ENCODE measurements at places on chromosomes 16 and 17.

DNA sequence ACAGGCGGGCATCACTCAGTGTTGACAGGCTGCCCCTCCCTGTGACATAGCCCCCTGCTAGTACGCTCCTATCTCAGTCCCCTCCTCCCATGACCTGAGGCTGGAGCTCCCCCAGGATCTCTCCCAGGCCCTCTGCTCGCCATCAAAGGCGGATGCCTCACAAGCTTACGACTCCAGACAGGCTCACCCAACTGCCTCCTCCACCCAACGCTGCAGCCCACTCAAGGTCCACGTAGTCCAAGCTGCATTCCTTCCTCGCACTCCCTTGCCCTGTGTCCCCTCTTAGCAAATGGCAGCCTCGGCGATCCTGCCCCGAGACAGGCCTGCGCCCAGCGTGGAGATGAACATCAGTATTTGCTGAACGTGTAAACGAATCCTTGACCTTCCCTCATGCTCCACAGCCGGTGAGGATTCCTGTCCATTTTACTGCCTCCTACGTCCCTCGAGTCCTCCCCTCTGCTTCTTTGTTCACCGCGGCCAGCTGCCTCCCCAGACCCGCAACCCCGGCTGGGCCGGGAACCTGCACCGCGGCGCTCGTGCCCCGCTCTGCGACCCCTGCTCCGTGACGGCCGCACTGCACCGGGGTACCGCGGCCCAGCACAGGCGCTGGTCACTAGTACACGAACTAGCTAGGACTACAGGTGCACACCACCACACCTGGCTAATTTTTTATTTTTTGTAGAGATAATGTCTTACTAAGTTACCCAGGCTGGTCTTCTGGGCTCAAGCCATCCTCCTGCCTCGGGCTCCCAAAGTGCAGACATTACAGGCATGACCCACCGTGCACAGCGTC lies 838 bp upstream of the TMEM97 start:
- DNase-seq: no peak

GRCh38 chr17:70006159-70006558 lies 68.9 kb upstream of the KCNJ16 start:
- DNase-seq: no peak

DNA sequence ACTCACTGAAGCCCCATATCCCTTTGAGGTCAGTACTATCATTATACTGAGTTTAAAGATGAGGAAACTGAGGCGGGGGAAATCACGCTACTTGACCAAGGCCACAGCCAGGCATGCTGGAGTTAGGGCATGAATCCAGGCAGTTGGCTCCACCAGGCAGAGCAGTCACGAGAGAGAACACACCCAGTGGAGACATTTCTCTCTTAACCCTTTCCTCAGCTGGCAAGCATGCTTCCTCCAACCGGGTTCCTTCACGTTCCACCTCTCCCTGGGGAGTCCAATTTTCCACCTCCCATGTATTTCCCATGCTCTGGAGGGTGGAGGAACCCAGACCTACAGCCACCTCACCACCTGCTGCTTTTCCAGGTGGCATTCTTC lies 32.8 kb downstream of the VAC14 start:
- no peak for DNase-seq

GRCh38 chr17:7254511-7254910 lies 2.5 kb downstream of the ELP5 start:
- DNase-seq: no peak

DNA sequence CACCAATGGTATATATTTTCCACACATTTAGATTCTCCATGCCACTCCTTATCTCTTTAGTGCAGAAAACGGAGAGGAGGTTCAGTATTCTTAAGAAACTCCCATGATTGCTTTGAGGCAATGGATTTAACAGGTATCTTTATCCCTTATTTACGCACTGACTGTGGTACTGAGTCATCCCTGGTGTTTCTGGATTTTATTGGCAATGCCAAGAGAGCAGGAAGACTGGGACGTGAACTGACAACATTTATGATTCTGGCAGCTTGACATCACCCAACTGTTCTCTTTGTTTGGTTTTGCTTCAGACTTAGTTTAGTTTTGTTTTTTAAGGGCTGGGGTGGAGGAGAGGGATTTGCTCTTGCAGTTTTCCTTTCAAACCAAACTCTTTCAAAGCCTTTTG lies 131.4 kb downstream of the WWOX start:
- DNase-seq: no peak

DNA sequence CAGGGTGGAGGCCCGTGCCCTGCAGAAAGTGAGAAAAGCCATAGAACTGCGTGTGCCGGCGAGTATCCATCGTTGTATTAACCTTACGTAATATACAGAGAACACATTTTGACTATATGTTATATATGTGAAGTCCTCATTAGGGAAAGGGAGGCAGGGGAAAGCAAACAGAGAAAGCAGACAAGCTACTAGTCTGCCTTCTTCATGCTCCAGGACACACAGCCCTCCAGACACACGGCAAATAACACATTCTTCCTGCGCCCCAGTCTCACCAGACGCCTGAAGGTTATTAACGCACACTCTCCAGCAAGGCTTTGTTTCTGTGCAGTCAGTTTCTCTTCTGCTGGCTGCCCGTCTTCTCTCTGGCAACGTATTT lies 28.8 kb downstream of the PRDM7 start:
- no peak for DNase-seq

GRCh38 chr17:75872434-75873351 lies 5.7 kb downstream of the TRIM47 start:
- DNase-seq: no peak

GRCh38 chr17:41718287-41718645 lies 6.1 kb downstream of the GAST start:
- DNase-seq: no peak

- no peak for DNase-seq
Observed at GRCh38 chr17:10738521-10739258, 8.9 kb upstream of the TMEM220 start.

GRCh38 chr17:6435968-6436367 lies 1.0 kb upstream of the AIPL1 start:
- peak; percentile 80 for DNase-seq

- no peak for DNase-seq
Observed at GRCh38 chr17:6843241-6843880, 11.8 kb upstream of the TEKT1 start.

- no peak for DNase-seq
Observed at GRCh38 chr16:10885246-10885645, 8.2 kb downstream of the CIITA start.

DNA sequence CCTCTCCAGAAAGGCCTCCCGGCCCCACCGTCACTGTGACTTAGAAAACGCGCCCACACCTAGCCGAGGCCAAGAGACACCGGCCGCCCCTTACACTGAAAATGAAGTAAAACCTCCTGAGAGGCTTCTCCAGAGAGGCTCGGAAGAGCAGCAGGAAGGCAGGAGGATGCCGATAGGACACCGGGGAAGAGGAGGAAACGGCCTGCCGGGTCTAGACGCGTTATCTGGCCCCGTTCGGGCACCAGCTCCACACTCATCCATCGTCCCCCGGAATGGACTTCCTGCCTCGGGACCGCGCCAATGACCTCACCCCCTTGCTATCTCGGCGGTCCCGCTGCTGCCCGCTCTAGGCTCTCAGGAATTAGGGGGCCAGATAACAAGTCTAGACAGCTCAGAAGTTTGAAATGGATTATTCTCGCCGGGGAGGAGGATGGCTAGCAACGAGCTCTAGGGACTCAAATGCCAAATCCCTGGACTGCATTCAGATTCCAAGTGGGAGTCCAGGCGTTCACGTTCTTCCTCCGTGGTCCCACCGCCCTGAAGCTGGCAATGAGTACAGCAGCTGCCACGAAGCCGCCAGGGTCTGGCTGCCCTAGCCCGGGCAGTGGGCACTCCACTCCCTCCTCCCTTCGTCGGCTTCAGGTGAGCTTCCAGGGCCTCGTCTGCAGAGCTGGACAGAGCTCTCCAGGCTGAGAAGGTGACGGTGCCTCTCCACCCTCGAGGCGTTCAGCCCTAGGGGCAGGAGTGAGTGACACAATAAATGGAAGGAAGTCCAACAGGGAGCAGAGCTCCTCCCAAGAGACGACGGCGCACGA lies 350.9 kb downstream of the FOXL1 start:
- DNase-seq: no peak

DNA sequence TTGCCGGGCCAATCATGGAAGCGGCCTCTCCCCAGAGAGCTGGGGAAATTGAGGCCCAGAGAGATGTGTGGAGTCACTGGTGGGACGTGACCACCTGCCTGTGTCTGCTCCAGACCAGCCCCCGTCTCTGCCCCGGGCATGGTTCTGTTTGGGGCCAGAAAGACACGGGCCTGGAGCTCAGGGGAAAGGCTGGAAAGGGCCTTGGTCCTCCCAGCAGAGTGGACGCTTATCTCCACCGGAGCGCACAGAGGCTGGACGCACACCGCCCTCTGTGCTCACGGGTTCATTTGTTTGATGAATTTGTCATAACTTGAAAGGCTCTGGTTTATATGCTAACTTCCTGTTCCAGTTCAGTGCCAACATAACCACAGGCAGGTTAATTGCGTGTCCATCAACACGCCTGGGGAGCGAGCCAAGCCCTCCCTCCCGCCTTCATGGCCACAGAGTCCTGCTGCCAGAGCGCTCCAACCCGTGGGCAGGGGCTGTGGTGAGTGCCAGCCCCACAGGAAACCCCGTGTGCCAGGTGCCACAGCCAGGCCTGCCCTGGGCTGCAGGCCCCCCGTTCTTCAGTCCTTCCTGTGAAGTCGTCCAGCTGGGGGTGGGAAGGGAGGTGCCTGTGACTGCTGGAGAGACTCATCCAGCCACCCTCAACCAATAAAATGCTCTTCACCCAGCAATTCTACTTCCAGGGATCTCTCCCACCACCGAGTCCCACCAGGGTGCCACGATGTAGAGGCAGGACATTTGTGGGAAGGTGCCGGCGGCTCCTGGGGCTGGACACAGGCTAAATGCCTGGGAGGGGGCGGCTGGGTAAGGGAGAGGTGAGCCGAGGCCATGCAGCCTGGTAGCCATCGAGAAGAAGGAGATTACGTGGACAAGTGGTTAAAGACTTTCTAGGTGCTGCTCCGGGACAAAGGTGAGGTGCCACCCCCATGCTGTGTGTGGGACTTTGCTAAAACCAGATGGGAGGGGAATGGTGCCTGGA lies 29.4 kb upstream of the BAHCC1 start:
- DNase-seq: no peak

DNA sequence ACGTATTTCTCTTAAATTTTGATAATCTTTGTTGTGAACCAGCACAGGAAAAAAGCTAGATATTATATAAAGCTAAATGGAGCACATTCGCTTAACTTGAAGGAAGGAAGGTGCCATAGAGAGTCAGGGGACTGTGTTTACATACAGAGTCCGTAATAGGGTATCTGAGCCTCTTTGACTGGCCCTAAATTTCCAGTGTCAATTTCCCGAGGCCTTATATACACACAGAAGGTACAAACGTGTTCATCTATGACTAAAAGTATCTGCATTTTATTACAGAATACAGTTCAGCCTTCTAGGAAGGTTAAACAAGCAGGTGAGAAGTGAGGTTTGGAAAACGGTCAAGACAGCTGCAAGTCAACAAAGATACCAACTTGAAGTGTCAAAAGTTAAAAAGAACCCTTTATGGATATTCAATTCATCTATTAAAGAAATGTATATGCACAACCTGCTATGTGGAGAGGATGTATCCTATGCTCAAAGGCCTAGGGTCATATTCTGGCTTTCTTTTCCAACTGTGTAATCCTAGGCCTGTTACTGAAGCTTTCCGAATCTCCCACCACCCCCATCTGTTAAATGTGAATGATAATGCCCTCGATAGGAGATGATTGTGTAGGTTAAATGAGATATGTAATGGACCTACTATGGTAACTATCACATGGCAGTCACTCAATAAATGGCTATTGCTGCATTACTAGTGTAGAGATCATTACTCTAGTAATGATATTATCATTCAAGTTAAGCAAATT lies 263.7 kb upstream of the MAF start:
- no peak for DNase-seq

- DNase-seq: no peak
Observed at GRCh38 chr16:26768385-26769010, 298.2 kb upstream of the C16orf82 start.

DNA sequence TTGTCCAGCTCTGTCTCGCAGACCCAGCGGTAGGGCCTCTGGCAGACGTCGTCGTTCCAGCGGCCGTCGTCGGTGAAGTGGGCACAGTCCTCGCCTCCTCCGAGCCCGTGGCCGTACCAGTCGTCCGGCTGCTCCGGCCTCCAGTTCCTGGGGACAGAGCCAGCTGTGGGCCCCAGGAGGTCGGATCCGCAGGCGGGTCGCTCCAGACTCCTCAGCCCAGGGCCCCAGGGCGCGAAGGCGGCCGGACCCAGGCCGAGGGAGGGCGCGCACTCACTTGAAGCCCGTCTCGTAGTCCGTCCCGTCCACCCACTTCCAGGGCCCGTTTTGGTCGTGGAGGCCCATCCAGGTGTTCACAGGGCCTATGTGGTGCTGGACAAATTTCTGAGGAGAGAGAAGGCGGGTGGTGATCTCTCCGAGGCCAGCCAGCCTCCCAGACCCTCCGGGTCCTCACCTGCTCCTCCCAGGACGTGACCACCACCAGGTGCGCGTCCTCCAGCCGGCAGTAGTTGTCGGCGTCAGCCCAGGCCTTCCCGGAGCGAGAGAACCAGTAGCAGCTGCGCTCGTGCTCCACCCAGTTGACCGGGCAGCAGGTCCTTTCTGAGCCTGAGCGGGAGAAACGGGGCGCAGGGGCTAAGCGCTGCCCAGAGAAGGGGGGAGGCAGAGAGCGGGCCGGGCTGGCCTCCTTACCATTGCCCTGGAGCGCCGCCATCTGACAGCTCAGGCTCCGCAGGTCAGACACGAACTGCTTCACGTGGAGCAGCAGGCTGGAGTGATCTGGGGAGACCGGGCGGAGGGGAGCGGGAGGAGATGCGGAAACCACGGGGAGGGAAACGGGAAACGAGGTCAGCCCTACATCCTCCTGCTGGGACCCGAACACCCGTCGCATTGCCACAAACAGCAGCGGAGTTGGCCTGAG lies 5.2 kb downstream of the ASGR1 start:
- DNase-seq: no peak
